ENCODE measurements at places on chromosomes 11 and 22.

DNA sequence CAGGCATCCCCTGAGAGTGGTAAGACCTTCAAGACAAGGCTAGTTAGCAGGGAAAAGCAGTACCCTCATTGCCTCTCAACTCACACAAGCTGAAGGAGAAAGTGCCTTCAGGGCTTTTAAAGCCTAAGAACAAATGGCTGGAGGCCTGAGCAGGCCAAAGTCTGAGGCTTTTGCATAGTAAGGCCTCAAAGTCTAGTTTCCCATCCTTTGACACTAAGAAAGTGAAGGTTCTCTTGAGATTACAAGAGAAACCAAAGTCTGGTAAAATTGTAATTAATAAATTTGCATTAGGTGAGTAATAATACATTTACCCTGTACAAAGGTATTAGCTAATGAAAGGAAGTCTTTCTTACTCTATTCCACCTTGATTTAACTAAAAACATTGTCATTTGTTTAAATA lies 47.0 kb upstream of the CCDC89 start:
- no peak for DNase-seq

GRCh38 chr11:111438168-111438567 lies 59.1 kb upstream of the POU2AF1 start:
- no peak for DNase-seq

DNA sequence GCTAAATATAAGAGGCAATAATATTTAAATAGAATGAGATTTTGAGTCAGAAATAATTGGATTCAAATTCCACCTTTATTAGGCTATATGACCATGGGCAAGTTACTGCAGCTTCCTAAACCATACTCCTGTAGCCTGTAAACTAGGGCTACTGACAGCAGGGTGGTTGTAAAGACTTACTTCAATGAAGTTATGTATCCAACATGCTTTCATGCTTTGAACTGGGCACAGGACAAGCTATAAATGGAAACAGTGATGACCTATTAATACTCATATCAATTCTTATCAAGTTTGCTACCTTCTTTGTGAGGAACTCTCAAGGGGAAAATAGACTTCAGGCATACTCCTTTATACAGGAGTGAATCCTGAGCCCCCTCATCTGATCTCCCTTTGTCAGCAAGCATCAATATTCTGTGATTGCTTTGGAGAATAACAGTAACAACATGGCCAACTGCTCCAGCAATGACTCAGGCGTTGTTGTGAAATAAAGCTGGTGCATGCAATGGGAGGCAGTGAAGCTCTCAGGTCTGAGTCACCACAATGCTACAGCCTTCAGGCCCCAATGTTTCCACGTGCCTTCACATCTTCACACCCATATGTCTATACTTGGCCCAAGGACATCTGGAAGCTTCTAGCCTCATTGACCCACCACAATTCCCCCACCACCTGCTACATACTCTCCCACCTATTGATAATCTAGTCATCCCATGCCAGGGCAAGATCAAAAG lies 102.5 kb downstream of the KCNA4 start:
- DNase-seq: no peak

GRCh38 chr11:107924306-107924705 lies 3.9 kb upstream of the RAB39A start:
- DNase-seq: no peak

DNA sequence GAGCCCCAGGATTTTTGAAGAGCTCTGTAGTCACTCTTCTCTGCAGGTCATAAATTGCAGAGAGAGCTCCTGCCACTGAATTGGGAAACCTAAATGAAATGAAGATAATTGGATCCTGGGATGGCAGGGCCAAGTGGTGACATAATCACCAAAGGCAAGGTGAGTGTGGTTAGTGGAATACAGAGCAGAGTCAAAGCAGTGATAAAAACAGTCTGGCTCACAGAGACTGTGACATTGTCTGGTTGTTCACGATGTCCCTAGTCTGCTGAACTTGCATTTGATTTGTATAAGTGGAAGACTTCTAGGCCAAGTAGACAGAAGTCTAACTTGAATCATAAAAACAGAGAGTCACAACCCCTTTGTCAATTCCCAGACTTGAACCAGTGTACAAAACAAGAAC lies 26.8 kb upstream of the SPATA19 start:
- DNase-seq: no peak

DNA sequence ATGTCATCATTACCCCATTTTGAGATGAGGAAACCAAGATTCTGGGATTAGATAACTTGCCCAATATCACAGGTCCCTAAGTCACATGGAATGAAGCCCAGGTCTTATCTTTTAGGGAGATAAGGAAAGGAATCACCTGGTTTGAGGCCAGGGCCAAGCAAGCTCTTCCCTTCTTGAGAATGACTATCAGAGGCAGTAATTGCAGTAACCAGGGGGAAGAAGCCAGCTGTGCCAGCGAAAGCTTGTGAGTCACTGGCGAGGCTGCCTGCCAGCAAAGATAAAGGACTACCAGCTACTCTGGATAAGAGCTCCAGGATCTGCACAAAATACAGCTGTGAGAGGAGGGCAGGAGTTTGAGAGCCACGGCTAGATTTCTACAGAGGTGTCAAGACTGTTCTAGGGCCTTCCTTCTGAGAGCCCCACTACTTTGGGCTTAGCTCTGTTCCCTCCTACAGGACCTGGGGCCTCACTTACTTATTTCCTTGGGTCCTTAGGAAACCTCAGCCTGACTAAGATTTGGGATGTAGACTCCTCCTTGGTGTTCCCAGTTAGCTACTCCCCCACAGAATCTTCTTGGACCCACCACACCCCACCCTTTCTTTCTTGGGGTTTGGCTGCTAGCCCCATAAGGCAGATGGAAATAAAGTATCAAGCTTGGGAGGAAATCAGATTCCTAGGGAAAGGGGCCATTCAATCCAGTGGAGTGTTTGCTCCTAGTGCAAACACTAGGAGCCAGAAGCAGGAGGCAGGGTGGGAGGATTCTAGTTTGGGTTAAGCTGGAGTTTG lies 9.7 kb upstream of the CCKBR start:
- DNase-seq: no peak

DNA sequence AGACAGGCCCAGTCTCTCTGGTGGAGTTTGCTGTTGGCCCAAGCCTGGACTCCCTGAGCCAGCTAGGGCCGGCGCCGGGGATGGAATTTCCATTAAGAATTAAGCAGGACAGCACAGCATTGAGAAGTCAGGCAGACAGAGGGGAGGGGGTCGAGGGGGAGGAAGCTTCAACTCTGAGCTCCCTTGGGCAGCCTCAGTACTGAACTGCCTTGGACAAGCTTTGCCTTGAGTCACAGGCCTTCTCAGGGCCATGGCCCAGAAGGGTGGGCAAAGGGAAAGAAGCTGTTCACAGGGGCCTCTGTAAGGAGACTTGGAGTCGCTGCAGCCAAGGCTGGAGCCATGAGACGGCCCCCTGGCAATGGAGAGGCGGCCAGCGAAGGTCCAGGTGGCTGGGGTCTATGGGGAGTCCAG lies 2.6 kb upstream of the INSC start:
- no peak for DNase-seq

DNA sequence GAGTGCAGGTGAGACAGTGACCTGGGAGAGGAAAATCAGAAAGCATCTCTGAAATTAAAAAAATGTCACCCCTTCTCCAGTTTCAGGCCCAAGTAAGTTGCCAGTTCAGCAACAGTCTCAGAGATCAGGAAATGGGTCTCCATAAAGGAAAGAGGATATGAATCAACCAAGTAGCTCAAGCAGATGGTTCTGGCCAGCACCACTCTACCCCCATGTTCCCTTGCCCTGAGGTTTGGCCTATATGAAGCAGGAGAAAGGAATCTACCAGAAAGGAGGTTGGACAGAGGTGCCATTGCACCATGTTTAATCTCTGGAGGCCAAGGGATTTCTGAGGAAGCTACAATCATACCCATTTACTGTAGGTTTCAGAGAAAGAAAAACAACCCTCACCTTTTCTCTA lies 7.7 kb downstream of the FZD4 start:
- DNase-seq: no peak

- DNase-seq: no peak
Observed at GRCh38 chr11:60700689-60701468, 1.5 kb downstream of the MS4A8 start.

DNA sequence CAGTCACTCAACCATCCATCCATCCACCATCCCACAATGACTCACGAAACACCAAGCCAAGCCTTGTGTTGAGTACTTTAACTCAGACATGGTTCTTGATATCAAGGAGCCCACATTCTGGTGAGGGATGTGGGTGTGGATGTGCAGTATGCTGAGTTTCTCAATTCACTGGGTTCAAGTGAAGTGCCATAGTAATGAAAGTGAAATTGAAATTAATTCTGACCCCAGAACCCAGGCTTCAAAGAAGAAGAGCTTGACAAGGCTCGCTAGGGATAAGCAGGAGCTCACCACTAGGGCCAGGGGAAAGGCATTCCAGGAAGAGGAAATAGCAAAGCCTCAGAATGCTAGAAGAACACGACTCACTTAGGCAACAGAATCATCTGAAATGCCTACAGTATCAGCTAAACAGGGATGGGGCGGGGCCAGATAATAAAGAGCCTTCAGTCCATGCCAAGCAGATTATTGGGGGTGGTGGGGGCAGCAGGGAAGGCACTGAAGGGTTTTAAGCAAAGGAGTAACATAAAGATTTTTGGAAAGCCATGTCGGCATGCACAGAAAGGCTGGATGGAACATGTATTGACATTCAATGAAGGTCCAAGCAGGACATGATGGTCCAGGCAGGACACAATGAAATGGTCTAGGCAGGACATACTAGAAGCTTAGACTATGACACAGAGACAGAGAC lies 37.2 kb downstream of the RTL6 start:
- DNase-seq: no peak

- DNase-seq: no peak
Observed at GRCh38 chr11:35148163-35148837, 9.3 kb downstream of the CD44 start.

- no peak for DNase-seq
Observed at GRCh38 chr11:115104851-115105453, 399.3 kb downstream of the CADM1 start.

DNA sequence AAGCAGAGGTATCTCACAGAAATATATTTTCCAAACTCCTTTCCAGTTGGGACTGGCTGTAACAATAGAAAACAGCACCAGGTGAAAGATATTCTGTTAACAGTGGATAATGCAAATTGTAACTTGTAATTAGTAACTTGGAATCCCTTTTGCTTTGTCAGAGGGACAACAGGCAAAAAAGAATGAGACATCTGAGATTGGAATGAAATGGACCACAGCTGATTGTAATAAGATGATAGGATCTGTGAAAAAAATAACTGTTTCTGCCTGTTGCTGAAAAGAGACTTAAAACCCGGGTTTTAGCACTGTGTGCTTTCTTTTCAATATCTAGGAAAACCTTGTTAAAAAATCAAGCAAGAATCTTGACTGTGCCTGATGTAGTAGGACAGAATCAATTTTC lies 655.7 kb downstream of the METTL15 start:
- no peak for DNase-seq

Measured in activated naive CD4-positive, alpha-beta T cell treated with anti-CD3 and anti-CD28 coated beads, Interleukin-2, amount 50 U/mL, for 16 hours (primary cell).